ENCODE measurements at places on chromosomes 2 and 18. TPM values are rescaled to one million over a fixed set of nuclear protein-coding genes. Genes with fewer than 3 reads are reported as not detected.

The CTNNA2 gene
- polyA plus RNA-seq, result 3.9 TPM

The FTCDNL1 gene
- 1.2 TPM for polyA plus RNA-seq

The OSGEPL1 gene
- 28.5 TPM for polyA plus RNA-seq

The ZBTB7C gene
- 12.8 TPM for polyA plus RNA-seq

The CD8B2 gene
- polyA plus RNA-seq, result 0.23 TPM

The PLEKHB2 gene
- polyA plus RNA-seq, result 89.2 TPM

The NOL4 gene
- polyA plus RNA-seq, result 2.8 TPM

The GPR17 gene
- polyA plus RNA-seq, result 0.85 TPM

The CRACDL gene
- 2.5 TPM for polyA plus RNA-seq

The YWHAQ gene
- 467 TPM for polyA plus RNA-seq

The WDFY1 gene
- 66.6 TPM for polyA plus RNA-seq

The CAB39 gene
- polyA plus RNA-seq, result 90.3 TPM

The FEV gene
- not detected for polyA plus RNA-seq

The COX5B gene
- polyA plus RNA-seq, result 173 TPM

- DNase-seq, result no peak
Measured at GRCh38 chr2:40592218-40592617, 140.3 kb upstream of the SLC8A1 start.

DNA sequence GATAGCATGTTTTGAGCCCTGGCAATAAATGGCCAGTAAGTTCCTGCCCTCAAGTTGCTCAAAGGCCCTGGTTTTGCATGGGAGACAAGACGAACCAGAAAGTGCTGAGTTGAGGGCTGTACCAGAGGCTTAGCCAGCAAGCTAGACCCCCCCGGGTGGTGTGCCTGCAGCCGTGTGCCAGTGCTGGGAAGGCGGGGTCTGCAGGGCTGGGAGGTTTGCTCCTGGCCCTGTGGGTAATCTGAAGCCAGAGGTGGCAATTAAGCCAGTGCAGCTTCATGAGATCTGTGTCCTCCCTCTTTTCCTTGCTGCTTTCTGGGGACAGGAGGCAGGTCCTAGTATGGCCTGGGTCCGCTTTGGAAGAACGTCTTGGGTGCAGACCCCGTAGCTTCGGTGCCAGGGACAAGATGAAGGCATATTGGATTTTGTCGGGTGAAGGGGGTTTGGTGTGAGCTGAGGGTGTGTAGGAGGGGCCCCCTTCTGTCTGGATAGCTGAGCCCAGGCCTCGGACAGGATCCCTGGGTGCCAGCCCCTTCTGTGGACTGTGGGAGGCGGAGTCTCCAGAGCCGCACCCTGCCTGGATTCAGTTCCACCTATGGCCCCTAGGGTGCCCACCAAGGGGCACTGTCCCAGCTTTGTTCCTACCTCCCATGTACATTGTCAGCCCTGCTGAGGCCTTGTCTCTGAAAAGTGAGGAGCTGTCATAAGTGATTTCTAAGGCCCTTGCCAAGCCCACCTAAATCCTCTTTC is 15.6 kb downstream of the ATOH8 start:
- DNase-seq, result no peak

- no peak for DNase-seq
Measured at GRCh38 chr18:14935210-14935609, 187.2 kb downstream of the ANKRD30B start.

- DNase-seq, result no peak
Measured at GRCh38 chr2:131155208-131155855, 50.2 kb downstream of the PLEKHB2 start.

DNA sequence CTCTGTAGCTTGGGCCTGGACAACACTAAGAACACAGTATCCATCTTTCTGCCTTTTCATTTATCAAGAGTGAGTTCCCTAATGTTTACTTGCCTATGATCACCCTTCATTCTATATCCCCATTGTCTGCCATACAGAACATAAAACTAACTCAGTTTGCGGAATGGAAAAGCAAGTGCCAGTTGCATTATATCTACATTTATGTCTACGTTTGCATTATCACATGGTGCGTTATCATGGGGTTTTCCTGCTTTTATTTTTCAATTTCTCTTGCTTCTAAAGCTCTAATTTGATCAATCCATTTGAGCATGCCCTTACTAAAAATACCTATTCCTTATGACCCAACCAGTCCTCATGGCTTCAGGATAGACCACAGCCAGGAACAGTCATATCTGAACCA is 421.6 kb upstream of the VWC2L start:
- DNase-seq, result no peak

GRCh38 chr2:88590998-88591613 is 36.2 kb downstream of the EIF2AK3 start:
- peak; percentile 55 for DNase-seq

- DNase-seq, result no peak
Measured at GRCh38 chr18:37572736-37573135, 7.1 kb upstream of the CELF4 start.

DNA sequence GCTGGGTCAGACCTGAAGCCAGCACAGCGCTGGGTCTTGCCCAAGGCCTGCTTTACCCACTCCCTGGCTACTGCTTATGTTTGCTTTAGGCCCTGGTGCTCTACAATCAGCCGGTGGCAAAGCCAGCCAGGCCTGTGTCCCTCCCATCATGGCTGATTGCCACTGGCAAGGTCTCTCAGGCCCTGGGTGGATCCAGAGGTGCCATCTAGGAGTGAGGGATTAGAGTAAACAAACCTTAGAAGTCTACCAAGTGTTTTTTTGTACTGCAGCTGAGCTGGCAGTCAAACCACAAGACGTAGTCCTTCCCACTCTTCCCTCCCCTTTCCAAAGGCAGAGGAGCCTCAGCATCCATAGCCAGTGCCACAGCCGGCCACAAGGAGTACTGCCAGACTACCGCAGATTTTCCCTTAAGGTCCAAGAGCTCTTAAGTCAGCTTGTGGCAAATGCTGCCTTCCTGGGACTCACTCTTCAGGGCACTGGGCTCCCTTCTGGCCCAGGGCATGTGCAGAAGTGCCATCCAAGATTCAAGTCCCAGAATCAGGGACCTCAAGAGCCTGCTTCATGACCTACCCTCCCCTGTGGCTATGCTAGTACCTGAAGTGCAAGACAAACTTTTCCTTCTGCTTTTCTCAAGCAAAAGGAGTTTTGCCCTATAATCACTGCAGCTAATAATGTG is 20.0 kb downstream of the IL1RL2 start:
- no peak for DNase-seq

DNA sequence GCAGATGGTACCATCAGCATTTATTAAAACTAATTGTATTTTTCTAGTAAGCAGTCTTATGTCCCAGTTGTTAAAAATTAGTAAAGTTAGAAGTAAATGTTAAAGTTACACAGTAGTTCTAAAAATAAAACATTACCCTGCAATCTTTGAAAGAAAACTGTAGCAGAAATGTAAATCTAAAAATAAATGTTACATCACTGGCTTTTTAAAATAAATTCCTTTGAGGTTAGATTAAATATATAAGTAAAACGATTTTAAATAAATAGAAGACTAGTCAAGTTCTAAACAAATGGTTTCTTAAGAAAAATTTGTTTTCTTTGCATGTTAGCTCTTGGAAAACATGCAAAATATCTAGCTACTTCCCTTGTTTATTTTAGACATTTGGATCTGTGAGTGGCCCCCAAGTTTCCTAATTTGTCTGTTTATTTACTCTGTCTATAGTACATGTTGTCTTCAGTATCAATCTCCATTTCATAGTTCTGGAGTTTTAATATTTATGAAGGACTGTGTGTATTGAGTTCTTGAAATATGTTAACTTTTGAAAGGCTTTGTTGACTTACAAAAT is 58.2 kb downstream of the GLS start:
- DNase-seq, result no peak

- peak; percentile 34 for DNase-seq
Measured at GRCh38 chr2:68709421-68709911, 25.1 kb upstream of the ARHGAP25 start.

DNA sequence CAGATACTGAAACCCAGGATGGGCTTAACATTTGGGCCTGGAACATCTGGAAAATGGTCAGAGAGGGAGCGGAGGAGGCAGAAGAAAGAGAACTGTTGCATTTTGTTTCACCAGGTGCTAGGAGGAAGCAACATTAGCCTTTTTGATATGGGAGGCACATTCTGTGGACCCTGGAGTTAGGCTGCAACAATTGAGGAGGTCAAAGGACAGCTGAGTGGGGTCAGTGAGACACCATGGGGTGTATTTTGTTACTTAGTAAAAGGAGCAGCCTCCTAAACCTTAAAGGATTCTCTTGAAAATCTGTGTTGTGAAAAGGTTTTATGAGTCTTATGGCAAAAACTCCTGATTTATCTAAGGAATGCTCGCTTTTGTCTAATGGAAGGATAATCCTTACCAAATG is 124.9 kb downstream of the GREB1L start:
- no peak for DNase-seq

DNA sequence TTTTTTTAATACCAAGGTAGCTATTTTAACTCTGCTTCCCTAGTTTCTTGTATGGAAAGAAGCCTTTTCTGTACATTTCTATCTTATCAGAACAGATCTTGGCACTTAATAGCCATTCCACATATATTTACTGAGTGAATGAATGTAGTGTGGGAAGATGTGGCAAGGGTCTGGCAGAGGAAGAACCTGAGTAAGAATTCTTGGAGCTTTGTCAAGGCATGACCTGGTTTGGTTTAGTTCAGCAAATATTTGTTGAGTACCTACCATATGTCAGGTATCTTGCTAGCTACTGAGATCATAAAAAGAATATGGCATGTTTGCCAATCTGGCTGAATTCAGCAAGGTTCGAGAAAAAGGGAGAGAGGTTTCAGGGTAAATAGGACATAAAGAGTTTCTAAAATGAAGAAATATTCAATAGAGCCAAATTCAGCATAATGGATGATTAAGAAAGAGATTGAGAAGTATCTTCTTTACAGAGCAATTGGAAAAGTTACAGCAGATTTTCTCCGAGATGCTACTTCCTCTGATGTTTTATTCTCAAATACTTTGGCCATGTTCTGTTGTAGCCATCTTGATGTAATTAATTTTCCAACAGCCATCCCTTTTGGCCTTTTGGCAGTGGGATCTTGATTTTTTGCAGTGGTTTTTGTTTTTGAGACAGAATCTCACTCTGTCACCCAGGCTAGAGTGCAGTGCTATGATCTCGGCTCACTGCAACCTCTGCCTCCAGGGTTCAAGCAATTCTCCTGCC is 21.7 kb upstream of the MEP1B start:
- DNase-seq, result no peak

DNA sequence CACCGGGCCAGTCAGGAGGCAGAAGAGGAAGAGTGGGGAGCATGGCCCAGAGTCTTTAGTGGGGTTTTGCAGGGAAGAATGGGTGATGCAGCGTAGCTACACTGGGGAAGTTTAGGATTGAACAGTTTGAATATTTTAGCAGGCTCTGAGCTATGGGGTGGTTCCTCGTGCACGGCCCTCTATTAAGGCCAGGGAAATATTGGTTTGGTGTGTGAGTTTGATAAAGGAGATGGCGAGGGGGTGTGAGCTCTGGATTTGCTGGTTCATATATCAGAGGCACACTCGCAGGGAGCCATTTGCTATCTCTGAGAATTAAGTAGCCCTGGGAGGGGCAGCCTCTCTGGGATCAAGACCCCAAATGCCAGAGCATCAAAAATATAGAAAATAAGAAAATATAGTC is 50.1 kb downstream of the BOLA3 start:
- no peak for DNase-seq

DNA sequence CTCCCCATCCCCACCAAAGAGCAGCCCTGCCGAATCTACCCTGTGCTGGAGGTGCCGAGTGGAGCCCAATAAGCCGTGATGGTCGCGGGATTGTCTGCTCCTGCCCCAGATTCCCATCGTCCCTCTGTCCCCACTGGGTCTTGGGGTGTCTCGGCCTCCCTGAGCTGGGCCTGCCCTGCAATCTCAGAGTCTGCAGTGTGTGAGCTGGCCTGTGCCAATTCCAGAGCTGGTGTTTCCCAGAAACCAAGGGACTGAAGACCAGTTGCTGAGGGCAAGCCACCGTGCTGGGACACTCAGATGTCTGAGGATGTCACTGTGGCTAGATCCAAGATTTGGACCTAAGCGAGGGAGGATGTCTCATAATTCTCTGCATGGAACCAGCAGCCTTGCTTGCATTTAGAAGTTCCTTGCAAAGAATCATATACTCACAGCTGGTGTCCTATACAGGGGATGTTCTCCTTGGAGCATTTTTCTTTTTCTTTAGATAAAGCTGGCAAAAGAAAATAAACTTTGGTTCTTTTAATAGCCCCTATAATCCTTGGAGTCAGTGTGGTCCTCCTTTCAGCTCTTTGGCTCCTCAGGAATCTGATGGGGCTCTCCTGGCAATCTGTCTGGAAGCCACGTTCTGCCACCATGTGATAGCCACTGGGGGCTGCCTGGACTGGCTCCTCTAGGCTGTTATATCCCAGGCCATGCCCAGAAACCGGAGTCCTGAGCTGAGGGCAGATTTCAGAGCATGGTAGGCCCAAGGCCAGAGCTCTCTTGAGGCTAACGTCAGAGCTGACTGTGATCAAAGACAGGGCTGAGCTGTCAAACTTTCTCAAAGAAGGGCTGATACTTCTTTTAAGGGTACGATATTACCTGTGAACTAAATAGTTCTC is 140.1 kb upstream of the HAAO start:
- DNase-seq, result no peak

All from left kidney (tissue), 8 donors.